ENCODE measurements at places on chromosomes 4 and X.
A peak's percentile ranks its signal among the peaks of the same experiment; 100 is the strongest.

GRCh38 chrX:2627272-2627867 is 63.7 kb upstream of the CD99 start:
- DNase-seq, result peak; percentile 60

DNA sequence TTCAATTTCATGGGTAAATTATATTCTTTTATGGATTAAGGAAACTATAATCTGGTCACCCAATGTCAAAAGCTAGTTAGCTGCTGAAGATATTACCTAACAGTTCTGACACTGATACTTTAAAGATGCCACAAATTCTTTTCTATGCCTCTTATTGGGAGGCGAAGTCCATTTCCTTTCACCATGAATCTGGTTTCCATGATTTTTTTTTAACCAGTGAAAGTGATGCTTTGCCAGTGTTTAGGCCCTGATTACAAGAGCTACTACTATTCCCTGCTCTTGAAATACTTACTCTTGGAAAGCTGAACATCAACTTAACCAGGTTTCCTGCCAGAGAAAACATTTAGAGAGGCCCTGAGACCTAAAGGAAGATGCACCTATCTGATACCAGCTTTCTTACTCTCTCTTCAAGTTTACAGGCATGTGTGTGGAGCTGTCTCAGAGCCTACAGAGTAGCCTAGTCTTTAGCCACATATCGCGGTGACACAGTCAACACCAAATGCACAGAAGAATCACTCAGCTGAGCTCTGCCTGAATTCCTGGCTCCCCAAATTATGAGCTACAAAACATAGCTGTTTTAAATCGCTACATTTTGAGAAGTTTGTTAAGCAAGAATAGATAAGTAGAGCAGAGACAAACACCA is 1280.8 kb downstream of the PCDH7 start:
- no peak for DNase-seq

- no peak for DNase-seq
Observed at GRCh38 chr4:76767983-76768382, 130.0 kb downstream of the SOWAHB start.

DNA sequence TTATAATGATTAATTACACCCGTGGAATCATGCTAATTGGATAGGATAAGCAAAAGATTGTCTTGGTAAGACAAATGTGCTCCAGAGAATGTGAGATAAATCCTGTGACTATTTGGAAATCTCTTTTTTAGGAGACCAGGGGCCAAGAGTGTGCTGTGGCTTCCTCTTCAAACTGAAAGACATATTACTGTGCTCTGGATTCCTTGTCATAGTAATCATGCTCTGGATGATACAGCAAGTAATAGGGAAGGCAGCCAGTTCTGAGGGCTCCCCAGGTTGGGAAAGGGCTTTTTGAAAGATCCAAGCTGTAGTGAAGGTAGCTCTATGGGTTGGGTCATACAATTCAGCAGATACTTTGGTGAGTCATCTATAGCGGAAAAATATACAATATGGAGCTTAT is 600.5 kb downstream of the PCDH18 start:
- no peak for DNase-seq

DNA sequence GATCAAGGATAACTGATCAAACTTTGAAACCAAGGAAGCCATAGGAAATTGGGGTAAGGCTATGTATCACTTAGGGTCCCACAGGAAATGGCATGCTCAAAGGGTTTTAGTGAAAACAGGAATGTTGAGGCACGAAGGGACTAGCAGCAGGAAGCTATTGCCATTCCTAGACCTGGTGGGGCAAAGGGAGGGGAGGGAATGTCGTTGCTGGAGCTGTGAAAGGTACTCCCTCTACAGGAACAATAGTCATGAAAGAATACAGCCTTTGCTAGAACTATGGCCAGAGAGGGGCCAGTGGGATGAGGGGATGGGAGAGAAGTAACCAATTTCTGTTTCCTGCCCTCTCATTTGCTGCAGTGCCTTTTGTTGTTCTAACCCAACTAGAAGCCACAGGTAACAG is 11.9 kb downstream of the REPS2 start:
- no peak for DNase-seq

DNA sequence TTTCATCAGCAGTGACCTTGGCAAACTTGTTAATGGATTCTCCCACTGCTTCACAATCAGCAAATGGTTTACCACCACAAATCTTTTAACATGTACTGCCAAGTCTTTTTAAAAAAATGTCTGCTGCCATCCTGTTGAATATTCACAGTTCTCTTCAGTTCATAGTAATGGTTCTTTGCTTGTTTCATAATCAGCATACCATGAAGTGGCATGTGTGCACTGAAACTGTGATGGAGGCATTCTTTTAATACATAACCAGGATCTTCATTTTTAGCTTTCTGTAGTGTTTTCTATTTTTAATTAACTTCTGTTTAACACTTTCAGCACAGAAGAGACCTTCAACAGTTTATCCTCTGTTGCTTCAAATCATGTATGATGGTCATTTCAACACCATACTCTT is 230.1 kb upstream of the ARSJ start:
- no peak for DNase-seq

DNA sequence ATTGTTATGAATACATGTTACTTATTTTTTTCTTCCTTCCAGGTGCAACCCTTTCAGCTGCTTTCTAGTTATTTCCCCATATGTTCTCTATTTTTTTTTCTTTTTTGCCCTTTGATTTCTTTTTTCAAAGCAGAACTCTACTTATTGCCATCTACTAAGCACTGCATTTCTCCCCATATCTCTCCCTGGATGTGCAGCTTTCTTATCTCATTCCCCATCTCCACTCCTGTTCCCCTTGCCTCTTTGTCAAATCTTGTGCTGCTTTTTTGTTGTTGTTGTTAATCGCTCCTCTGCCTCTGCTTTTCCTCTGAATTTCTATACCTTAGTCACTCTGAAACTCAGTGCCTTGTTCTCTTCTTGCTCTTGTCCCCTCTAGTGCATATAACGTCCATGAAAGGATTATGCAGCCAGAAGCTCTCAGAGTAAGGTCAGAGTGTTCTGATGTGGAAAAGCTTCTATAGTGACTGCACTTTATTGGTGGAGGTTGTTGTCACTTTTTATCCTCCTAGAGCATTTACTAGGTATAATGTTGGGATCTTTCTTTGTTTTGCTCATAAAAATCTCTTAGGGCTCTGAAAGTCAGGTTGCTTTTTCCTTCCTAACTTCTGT is 51.1 kb upstream of the JADE1 start:
- no peak for DNase-seq

GRCh38 chr4:188037003-188037713 is 41.6 kb downstream of the ZFP42 start:
- DNase-seq, result no peak

DNA sequence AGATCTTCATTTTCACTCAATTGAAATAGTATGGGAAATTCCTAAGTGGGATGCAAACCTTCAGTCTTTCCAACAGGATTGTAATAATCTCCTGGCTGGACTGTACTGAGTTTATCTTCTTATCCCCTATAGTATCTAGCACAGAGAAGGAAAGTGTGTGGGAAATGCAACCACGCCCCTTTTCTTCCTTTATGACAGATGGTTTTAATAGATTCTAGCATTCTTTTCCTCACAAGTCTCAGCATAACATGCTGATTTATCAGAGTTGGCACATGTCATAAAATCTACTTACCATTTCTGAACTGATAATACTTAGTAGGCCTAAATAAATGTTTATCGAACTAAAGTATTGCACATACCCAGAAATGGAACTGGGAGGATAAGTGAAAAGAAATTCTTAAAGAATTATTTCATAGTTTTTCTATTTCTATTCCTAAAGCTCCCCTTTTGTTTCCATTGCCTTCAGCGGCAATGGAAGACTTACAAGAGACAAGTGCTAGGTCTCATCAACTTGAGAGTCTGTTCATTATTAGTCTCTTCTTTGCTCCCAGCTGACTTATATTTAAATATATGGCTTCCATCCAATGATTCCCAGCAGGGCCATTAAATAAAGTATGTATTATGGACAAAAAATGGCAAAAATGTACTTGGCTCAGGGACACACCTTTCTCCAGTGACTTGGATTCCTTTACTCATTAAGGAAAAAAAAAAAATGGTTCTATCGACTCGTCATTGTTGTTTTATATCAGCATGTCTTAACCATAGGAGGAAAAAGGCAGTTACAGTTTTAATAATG is 484.5 kb downstream of the IL1RAPL1 start:
- DNase-seq, result no peak

- DNase-seq, result no peak
Observed at GRCh38 chrX:21700967-21701366, 42.8 kb upstream of the KLHL34 start.

GRCh38 chrX:47577901-47578300 is 4.3 kb upstream of the TIMP1 start:
- DNase-seq, result no peak

- DNase-seq, result no peak
Observed at GRCh38 chrX:119885554-119886428, 9.9 kb upstream of the AKAP14 start.

GRCh38 chrX:112654871-112655270 is 24.9 kb downstream of the LHFPL1 start:
- no peak for DNase-seq

GRCh38 chr4:153115322-153116290 is 88.6 kb upstream of the TRIM2 start:
- peak; percentile 76 for DNase-seq

DNA sequence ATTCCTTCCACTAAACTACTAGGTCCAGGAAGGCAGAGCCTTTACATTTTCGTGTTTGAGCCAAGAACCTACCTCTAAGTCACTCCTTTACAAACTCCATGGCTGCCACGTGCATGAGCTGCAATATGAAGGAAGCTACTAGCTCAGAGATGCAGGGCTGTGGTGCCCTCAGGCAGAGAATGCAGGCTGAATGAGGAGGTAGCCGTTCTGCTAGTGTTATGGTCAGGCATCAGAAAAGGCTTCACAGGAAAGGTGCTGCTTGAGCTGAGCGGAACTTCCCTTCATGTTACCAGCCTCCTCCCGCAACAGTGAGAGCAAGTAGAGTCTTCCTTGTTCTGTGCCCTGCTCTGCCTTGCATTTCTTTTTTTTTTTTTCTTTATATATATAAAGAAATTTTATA is 148.3 kb upstream of the PACRGL start:
- DNase-seq, result no peak

DNA sequence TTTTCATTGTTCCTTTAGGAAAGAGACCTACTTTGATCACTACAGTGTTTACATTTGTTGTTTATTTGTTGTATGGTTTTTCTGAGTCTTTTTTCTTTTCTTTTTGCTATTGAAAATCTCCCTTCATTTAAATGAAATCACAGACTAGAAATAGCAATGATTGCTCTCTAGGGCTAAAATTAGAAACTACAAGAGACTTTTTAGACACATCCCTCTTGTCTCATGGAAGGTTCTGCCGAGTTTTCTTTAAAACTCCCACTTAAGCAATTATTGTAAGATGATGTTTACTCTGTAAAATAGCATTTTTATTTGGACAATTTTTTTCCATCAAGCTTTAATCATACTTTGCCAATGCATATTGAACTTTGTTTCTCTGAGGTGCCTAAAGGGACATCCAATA is 136.6 kb downstream of the PALLD start:
- DNase-seq, result no peak

GRCh38 chrX:155056471-155056870 is 14.5 kb downstream of the CMC4 start:
- no peak for DNase-seq

DNA sequence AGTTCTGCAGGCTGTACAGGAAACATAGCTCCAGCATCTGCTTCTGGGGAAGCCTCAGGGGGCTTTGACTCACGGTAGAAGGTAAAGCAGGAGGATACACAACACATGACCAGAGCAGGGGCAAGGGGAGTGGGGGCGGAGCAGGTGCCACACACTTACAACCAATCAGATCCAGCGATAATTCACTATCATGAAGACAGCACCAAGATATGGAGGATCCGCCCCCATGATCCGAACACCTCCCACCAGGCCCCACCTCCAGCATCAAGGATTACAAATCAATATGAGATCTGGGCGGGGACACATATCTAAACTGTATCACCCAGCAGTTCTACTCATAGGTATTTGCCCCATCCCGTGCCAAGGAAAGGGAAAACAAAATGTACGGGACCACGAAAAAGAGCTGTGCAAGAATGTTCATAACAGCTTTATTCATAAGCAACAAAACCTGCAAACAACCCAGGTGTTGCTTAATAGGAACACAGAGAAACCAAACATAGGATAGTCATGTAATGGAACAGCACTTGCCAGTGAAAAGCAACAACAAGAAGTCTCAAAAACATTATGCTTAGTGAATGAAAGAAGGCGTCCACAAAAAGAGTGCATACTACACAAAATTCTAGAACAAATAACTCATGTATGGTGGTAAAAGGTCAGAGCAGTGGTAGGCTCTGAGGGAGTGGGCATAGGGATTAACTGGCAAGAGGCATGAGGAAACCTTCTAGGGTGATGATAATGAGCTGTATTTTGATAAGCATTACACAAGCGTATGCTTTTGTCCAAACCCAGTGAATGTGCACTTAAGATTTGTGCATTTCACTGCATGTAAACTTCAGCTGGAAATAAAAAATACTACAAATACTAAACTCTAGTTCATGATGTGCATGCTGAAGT is 130.9 kb upstream of the FAM9B start:
- no peak for DNase-seq

- DNase-seq, result peak; percentile 63
Observed at GRCh38 chr4:40325406-40326019, 9.6 kb upstream of the CHRNA9 start.

DNA sequence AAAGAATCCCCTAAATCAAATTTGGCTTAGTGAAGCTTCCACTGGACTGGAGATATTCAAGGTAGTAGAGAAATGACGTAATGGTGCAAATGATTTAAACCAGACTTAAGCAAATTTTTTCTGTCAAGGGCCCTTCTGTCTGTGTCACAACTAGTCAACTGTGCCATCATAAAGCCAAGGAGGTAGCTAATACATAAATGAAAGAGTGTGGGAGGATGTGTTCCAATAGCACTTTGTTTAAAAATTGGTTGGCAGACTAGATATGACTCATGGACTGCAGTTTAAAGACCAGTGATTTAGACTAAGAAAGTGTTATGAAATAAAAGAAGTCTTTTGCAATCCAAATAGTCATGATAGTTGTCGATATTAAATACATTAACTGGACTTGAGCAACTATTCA is 24.3 kb upstream of the TEX13C start:
- no peak for DNase-seq

Measured in stimulated activated CD4-positive, alpha-beta T cell treated with anti-CD3 and anti-CD28 coated beads, Interleukin-2, amount 100 ng/mL, for 24 hours (primary cell).